ENCODE measurements at places on chromosomes 5 and 9. TPM values are rescaled to one million over a fixed set of nuclear protein-coding genes. Genes with fewer than 3 reads are reported as not detected.

The CLIC3 gene
- not detected for total RNA-seq

The ABLIM3 gene
- total RNA-seq: 13.3 TPM

The CEP78 gene
- 41.3 TPM for total RNA-seq

The CDH18 gene
- total RNA-seq: 6.4 TPM

The SPATA31A3 gene
- not detected for total RNA-seq

The ZDHHC11B gene
- total RNA-seq: 3.9 TPM

The GALT gene
- 16.5 TPM for total RNA-seq

The ADRB2 gene
- 0.74 TPM for total RNA-seq

The FAM169A gene
- total RNA-seq: 55.1 TPM

The TLX3 gene
- total RNA-seq: not detected

The GRAMD2B gene
- 8.6 TPM for total RNA-seq

The MGAT1 gene
- 21.4 TPM for total RNA-seq

The PTPRD gene
- total RNA-seq: 205 TPM

The IL9 gene
- not detected for total RNA-seq

The PTGES gene
- 2.0 TPM for total RNA-seq

The PLAA gene
- total RNA-seq: 36.9 TPM

The HTR1A gene
- total RNA-seq: 8.4 TPM

The MBLAC2 gene
- total RNA-seq: 14.3 TPM

The SPARC gene
- 124 TPM for total RNA-seq

The LRRTM2 gene
- 118 TPM for total RNA-seq

The ANXA2R gene
- 0.49 TPM for total RNA-seq

The KCNMB1 gene
- total RNA-seq: under 0.01 TPM

The ADAMTS19 gene
- total RNA-seq: 2.2 TPM

The IFNK gene
- not detected for total RNA-seq

The FBP2 gene
- total RNA-seq: not detected

The RAB3C gene
- 33.9 TPM for total RNA-seq

The TTC16 gene
- total RNA-seq: not detected

The PRDM9 gene
- not detected for total RNA-seq

The IRX4 gene
- not detected for total RNA-seq

The MARCHF3 gene
- total RNA-seq: 19.7 TPM

The AQP3 gene
- under 0.01 TPM for total RNA-seq

The EGR1 gene
- 3.2 TPM for total RNA-seq

The ZSWIM6 gene
- 33.2 TPM for total RNA-seq

The SLC45A2 gene
- 0.49 TPM for total RNA-seq

The SLC34A1 gene
- total RNA-seq: not detected

The HAND1 gene
- not detected for total RNA-seq

The MEGF10 gene
- total RNA-seq: 19.7 TPM

The NR6A1 gene
- total RNA-seq: 1.2 TPM

The C1QTNF3 gene
- 12.5 TPM for total RNA-seq

The NMUR2 gene
- total RNA-seq: not detected

The CD14 gene
- total RNA-seq: 4.4 TPM

The SPOCK1 gene
- 93.4 TPM for total RNA-seq

The SUSD3 gene
- 0.25 TPM for total RNA-seq

The HARS2 gene
- 25.1 TPM for total RNA-seq

The INSL4 gene
- not detected for total RNA-seq

The WDR38 gene
- total RNA-seq: 0.25 TPM

The CCNJL gene
- total RNA-seq: 2.2 TPM

The PCDHB13 gene
- 10.6 TPM for total RNA-seq

The TIMD4 gene
- not detected for total RNA-seq

The LRRC26 gene
- total RNA-seq: 0.49 TPM

The RPL12 gene
- 558 TPM for total RNA-seq

The NIM1K gene
- 5.9 TPM for total RNA-seq

The TSPAN17 gene
- 21.4 TPM for total RNA-seq

The LMNB1 gene
- total RNA-seq: 55.8 TPM

All from temporal lobe (tissue), 4 donors.